ENCODE measurements at places on chromosomes 2 and 18.

DNA sequence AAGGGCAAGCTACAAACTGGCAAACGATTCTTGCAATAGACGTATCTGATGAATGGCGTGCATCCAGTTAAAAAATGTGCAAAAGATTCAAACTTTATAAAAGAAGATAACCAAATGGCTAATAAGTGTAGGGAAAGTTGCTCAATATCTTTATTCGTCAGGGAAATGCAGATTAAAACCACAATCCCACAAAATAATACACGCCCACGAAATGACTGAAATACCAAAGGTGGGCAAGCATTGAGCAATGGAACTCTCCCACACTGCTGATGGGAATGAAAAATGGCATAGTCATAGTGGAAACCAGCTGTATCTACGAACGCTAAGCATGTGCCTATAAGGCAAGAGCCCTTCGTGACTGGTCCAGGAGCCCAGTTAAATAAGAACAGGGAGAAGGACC, 168.6 kb upstream of the SIX2 start:
- peak; percentile 92 for DNase-seq

GRCh38 chr2:232681527-232681926, 15.6 kb upstream of the GIGYF2 start:
- DNase-seq = no peak

DNA sequence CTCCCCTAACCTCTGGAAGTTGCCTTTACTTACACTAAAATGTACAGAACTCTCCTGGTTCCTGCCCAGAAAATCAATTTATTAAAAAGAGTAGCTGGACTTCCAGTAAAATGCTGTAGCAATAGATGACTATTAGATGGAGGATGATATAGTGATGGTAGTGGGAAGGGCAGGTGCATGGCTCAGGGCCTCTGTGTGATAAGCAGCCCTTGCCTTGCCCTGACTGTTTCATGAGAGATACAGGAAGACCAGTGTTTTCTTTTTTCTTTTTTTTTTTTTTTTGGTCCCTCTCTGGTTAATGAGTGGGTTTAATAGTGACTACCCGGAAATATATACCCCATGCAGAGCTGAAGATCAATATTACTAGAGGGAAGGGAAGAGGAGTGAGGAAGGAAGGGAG, 48.7 kb upstream of the NEDD4L start:
- DNase-seq = no peak

- DNase-seq = peak; percentile 73
These were observed 164.3 kb upstream of the SIX2 start for GRCh38 chr2:45173513-45173912.

GRCh38 chr2:240961910-240962299, 36.5 kb upstream of the SNED1 start:
- no peak for DNase-seq

DNA sequence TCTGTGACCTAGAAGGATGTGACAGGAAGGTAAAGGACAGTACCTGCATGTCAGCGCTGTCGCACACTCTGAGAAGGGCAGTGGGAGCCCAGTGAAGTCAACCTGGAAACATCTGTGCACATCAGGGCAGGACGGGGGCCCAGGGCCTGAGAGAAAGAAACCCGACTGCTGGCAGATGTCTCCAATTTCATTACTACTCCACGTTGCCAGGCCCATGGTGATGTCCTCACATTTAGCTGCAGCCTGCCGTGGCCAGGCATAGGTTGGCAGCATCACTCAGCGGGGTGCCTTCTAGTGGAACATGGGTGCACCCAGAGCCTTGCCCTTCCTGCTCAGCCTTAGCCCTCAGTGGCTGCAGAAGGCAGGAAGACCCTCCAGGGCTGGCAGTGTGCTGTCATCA, 72.3 kb upstream of the FOSL2 start:
- no peak for DNase-seq

GRCh38 chr2:175769200-175769599, 232.9 kb downstream of the LNPK start:
- peak; percentile 12 for DNase-seq

- DNase-seq = peak; percentile 40
These were observed 1.5 kb downstream of the ACSL3 start for GRCh38 chr2:222862106-222862908.

- DNase-seq = no peak
These were observed 470.9 kb downstream of the MBD2 start for GRCh38 chr18:53753601-53754000.

DNA sequence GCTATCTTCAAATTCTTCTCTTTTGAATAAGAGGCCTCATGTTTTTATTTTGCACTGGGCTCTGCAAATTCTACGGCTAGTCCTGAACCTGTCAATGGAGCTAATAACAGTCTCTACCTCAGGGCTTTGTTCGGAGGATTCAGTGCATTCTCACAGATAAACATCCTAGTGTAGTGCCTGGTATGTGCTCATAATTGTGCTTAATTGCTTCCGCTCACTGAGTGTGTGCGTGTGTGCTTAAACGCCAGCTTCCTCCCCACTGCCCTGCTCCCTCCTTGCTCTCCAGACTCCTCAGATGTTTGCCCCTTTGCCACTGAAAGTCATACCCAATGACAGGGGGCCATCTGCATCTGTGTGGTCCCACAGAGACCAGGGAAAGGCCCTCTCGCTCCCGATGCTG, 6.7 kb downstream of the GYPC start:
- DNase-seq = no peak

GRCh38 chr2:205786976-205787375, 104.7 kb downstream of the NRP2 start:
- no peak for DNase-seq

DNA sequence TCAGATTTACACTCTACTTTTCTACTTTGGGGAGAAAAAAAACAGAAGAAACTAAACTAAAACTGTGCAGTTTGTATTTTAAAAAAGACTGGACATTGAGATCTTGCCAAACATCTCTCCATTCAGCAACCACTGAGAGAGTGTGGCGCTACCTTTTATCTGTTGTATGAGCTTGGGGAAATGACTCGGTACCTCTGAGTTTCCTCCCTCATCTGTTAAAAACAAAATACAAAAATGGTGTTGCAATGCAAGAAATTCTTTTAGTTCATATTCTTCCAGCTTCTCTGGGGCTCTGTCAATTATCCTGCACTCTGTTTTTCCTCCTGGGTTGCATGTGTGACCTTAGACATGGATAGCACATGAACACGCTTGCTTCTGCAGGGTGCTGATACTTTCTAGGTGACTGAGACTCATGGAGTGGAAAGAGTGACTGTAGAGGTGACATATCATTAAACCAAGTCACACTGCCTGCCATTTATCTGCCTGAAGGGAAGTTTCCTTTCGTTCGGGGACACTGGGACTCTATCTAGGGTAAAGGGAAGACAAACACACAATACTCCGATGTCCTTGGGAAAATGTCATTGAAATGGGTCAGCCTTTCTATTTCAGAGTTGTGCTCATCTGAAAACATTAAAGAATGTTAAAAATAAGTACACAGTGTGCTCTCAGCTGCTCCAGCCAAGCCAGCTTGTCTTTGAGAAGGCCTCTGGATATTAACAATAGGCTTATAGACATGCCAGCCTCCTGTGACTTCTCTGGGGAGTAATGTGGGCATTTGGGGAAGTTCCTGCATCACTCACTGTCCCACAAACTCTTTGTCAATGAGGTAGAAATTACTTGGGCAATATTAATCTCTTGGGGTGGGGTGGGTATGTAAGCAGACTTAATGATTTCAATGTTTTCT, 91.4 kb downstream of the TRIB2 start:
- DNase-seq = no peak

- DNase-seq = no peak
These were observed 35.2 kb downstream of the FOSL2 start for GRCh38 chr2:28427741-28428415.

- no peak for DNase-seq
These were observed 934.5 kb downstream of the CNTNAP5 start for GRCh38 chr2:124959581-124959980.

DNA sequence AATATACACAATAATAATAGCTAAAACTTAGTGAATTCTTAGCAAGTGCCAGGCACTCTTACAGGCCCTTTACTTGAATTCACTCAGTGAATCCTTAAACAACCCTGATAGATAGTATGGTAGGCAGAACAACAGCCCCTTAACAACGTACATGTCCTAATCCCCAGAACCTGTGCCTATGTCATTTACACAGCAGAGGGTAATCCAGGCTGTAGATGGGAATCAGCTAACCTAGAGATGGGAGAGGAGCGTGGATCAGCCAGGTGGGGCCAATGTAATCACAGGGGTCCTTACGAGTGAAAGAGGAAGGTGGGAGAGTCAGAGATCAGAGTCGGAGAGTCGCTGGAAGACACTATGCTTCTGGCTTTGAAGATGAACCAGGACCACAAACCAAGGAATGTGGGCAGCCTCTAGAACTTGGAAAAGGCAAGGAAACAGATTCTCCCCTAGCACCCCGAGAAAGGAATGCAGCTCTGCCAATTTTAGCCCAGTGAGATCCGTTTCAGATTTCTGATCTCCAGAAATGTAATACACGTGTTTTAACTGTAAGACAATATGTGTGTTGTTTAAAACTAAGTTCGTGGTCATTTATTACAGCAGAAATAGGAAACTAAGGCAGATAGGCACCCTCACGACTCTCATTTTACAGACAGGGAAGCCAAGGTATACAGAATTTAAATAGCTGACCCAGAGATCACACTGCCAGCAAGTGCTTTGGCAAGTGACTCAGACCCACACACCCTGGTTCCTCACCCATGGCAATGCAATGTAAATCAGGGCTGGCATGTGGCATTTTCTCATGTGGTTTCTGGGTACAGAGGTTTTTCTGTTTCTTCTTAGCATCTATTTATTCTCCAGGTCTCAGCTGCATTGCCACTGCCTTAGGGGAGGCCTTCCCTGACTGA, 68.9 kb downstream of the DOCK10 start:
- DNase-seq = no peak

GRCh38 chr2:50346629-50347357, 685.1 kb downstream of the NRXN1 start:
- DNase-seq = no peak

DNA sequence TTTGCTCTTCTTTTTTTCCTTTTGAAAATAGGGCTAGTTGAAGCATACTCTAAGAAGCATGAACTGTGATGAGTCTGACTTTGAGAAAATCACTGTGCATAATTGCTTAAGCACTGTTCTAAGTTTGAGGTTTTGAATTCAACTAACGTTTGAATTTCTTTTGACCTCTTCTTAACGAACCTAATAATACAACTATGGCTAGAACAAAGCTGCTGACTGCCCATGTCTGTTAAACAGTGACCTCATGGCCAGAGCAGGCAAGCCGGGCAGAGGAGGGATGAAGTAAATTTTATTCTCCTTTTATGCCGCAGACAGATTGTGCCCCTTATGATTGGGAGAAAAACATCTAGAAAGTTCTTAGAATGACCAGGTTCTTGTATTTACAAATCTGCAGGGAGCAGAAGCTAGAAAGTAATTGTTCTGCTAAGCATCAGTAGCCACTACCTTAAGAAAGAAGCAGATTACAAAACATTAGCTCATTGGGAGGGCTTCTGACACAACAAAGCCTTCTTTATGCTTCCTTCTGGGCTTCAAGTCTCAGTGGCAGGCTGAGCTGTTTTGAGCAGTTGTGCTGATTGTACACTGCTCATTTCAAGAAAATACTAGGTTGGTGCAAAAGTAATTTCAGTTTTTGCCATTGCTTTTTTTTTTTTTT, 97.8 kb upstream of the RASGRP3 start:
- no peak for DNase-seq
